ENCODE measurements at places on chromosomes 1 and 21.

DNA sequence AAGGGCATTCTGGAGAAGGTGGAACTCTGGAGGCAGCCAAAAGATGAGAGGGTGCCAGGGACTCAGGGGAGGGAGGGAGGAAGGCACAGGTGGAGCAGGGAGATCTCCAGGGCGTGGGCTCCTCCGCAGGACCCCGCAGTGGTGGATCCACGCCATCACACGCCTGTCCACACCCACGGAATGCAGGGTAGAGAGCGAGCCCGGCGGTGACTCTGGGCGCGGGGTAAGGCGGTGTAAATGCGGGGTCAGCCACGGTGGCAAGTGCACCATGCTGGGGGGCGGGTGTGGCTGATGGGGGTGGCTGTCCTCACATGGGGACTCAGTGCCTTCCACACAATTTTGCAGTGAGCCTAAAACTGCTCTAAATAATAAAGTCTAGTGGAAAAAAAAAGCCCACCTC, 105.1 kb upstream of the TTC34 start:
- DNase-seq: no peak

DNA sequence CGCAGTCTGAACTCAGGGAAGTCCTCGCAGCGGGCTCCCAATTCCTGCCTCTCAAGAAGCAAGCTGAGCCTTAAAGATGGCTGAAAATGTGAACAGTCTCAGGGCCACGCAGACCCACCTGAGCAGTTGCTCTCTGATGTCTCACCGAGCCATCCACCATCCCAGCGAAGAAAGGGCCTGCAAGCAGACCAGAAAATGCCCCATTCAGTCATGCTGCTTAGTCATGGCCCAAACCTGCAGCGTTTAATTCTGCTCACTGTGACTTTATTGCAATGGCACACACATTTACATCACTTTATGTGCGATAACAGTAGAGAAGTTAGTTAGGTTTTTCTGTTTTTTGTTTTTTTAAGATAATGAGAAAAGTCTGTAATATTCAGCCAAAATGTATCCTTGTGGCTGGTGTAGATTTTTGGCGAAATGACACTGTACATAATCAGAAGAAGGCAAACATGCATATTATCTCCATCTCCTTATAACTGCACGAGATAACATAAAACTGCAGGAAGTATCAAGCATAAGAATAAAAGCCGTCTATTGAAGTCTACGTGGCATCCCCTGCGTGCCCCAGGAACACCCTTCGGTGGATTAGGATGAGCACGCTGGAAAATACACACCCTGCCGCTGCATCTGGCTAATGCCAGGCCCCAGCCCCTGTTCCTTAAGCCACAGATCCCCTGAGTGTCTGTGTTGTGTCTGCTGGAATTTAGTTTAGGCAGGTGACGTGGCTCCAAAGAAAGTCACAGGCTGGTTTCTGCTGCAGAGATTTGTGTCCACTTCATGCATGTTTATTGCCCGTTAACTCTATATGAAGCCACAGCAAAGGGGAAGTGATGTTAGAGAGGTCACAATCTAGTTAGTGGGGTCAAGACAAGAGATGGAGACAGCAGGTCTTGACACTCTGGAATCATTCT, 119.8 kb upstream of the IRF2BP2 start:
- DNase-seq: no peak

GRCh38 chr1:215637041-215637573, 70.0 kb downstream of the KCTD3 start:
- DNase-seq: no peak

DNA sequence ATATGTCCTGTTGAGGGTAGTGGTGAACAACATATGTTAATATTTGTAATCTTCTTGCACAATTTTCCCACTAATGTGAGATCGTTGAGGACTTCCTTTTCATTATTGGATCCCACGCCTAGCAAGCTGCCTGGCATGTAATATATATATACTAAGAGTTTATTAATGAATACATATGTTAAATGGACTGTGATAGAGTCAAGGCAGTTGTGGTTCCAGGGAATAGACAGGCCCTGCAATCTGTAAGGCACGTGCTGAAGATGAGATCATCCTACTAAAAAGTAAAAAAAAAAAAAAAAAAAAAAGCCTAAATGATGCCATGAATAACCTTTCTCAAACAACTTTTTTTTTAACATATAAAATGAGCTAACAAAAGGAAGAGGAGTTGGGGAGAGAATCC, 28.9 kb downstream of the PLPPR5 start:
- no peak for DNase-seq

DNA sequence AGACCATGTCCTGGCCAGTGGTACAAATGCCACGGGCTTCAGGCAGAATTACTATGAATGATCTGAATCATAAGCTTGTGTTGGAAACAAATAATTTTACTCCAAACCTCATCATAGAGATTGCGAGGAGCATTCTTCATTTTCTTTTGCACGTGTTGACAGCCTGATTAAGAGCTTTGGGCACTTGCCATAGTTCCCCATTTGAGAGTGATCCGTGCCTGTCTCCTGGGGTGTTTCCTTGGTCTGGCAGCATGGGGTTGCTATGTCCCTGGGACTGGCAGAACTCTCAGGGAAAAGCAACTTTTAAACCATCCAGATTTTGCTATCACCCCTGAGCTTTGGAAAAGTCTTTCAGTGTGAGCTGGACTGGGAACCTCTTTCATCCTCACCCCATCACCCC, 54.3 kb upstream of the KCNJ6 start:
- DNase-seq: no peak

DNA sequence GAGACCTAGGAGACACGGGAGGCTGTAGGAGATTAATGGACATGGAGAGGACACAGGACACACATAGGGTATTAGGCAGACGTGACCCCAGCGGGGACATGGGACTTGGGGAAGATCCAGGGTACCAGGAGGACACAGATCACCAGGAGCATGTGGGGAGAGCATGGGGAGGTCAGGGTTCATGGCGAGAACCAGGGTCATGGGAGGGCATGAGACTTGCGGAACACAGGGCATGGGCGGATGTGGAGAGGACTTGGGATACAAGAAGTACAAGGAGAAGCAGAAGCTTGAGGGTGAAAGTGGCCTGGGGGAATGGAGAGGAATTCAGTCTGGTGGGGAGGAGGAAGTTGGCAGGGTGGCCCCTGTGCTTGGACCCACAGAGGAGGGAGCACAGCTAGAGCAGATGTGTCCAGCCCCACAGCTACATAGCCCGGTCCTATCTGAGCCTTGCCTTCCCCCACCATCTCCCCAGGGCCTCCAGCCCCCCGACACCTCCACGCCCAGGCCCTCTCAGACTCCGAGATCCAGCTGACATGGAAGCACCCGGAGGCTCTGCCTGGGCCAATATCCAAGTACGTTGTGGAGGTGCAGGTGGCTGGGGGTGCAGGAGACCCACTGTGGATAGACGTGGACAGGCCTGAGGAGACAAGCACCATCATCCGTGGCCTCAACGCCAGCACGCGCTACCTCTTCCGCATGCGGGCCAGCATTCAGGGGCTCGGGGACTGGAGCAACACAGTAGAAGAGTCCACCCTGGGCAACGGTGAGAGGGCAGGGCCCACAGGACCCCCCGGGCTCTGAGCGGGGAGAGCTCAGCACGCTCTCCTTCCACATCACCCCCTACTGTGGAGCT, 12.1 kb downstream of the TIE1 start:
- DNase-seq: no peak

- DNase-seq: no peak
Measured at GRCh38 chr1:242239398-242239797, 240.5 kb upstream of the MAP1LC3C start.

DNA sequence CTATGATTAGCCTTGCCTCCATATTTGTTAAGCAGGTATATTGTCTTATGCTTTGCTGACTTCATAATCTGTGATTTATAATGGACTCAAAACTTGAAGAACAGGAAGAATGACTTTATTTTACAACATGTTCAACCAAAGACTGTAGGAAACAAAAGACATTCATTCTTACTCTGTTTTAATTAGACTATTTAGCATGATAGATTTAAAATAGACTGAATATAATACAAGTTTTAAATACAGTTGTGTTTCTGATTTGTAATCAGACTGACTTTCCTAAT, 63.1 kb downstream of the CDC14A start:
- no peak for DNase-seq

DNA sequence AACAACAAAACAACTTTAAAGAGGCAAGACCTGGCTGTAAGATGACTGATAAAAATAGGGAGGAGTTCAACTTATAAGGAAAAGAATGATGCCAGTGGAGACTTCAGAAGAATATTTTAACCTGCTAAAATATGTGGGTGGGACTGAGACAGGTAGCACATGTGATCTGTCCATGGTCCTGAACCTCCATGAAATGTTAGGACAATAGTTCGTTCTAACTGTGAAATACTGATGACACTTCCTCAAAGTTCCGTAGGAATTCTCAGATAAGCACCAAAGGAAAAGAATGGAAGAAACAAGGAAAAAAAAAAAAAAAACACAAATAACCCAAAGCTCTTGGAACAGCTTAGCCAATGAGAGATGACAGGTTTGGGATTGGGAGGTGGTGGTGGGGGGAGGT, 44.7 kb downstream of the CDC42BPA start:
- no peak for DNase-seq

GRCh38 chr1:212432661-212433576, at the start of gene NENF:
NENF (plus strand) TSS chr1:212432920; CDS start chr1:212432944, 24 bp downstream.
- peak; percentile 50 for DNase-seq

GRCh38 chr1:8021676-8022266, 4.3 kb downstream of the ERRFI1 start:
- no peak for DNase-seq

- no peak for DNase-seq
Measured at GRCh38 chr1:62832276-62832675, 48.3 kb downstream of the ATG4C start.

DNA sequence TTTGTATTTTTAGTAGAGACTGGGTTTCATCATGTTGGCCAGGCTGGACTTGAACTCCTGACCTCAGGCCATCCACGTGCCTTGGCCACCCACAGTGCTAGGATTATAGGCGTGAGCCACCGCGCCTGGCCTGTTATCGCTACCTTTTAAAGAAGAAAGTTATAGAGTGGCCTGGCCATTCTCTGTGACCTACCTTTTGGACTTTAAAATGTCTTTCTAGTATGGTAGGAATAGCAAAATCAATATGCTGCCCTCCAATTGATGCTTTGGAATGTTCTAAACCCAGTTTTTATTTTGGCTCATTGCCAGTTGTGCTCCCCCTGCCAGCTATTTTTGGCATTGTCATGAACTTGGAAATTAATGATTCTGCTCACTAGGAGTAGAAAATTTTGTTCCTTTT, 19.9 kb downstream of the HIPK1 start:
- DNase-seq: no peak

Data from NK-92 treated with Interleukin-12 subunit alpha and Interleukin-12 subunit beta, amount 100 ng/mL, for 24 hours (cell line).